GOT3 (cell line): ENCODE measurements at places on chromosomes 3 and 15.

GRCh38 chr3:147388700-147389580 is 17.4 kb downstream of the ZIC4 start:
- DNase-seq, result no peak

DNA sequence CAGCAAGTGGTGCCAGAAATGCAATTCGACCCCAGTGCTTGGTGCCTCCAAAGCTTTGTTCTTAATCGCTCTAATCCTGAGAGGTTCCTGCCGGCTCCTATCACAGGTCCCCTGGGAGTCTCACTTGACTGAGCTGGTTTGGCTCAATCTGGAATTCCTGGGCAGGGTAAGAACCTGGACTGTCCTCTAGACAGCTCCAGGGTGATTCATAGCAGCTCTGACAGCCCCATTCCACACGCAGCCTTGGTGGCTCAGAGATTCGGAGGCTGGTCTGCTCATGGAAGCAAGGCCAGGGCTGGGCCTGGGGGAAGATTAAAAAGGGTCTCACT is 37.9 kb downstream of the MYO5C start:
- DNase-seq, result no peak

- DNase-seq, result no peak
Observed at GRCh38 chr3:192372616-192373015, 354.7 kb downstream of the FGF12 start.

GRCh38 chr15:67101911-67102598 is 36.7 kb downstream of the SMAD3 start:
- DNase-seq, result no peak

- DNase-seq, result no peak
Observed at GRCh38 chr3:36182024-36182423, 198.3 kb upstream of the STAC start.

GRCh38 chr3:194941360-194941955 is 255.8 kb downstream of the FAM43A start:
- no peak for DNase-seq

GRCh38 chr3:126131881-126132750 is 48.2 kb upstream of the SLC41A3 start:
- DNase-seq, result no peak

GRCh38 chr3:55723653-55724406 is 236.7 kb upstream of the WNT5A start:
- DNase-seq, result no peak

- no peak for DNase-seq
Observed at GRCh38 chr3:141642215-141642614, 95.9 kb upstream of the RNF7 start.

DNA sequence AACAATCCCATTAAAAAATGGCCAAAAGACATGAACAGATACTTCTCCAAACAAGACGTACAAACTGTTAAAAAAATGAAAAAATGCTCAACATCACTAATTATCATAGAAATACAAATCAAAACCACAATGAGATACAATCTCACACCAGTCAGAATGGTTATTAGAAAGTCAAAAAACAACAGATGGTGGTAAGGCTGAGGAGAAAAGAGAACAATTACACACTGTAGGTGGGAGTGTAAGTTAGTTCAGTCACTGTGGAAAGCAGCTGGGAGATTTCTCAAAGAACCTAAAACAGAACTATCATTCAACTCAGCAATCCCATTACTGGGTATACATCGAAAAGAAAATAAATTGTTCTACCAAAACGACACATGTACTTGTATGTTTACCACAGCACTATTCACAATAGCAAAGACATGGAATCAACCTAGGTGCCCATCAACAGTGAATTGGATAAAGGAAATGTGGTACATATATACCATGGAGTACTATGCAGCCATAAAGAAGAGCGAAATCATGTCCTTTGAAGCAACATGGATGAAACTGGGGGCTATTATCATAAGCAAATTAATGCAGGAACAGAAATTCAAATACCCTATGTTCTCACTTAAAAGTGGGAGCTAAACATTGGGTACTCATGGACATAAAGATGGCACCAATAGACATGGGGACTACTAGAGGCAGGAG is 51.5 kb downstream of the MYO1E start:
- no peak for DNase-seq

GRCh38 chr15:43872416-43873020 is 45.7 kb downstream of the WDR76 start:
- no peak for DNase-seq
